ENCODE measurements at places on chromosomes 11 and 22. TPM values are rescaled to one million over a fixed set of nuclear protein-coding genes. Genes with fewer than 3 reads are reported as not detected.

The MRGPRX4 gene
- total RNA-seq: not detected

The CAVIN3 gene
- total RNA-seq: 36.7 TPM

The TUB gene
- 32.2 TPM for total RNA-seq

The CADM1 gene
- total RNA-seq: 76.0 TPM

The CCDC73 gene
- total RNA-seq: 0.05 TPM

The RAC2 gene
- total RNA-seq: 3.2 TPM
